ENCODE measurements at places on chromosomes 11 and 22.

DNA sequence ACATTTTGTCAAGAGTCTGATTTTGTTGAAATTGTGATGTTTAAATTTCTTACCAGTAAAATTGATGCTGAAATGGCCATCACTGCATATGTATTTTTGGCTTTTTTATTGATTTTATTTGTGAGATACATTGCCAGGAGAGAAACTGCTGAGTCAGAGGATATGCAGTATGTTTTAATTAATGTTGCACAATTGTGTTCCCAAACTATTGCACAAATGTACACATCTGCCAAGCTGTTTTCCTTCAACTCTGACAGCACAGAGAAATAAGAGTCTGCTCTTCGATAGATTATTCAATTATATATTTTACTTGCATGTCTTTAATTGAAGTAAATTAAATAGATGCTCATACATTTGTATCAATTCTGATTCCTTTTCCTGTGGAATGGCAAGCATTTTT lies 640.2 kb upstream of the LUZP2 start:
- DNase-seq: no peak

GRCh38 chr11:32310214-32310601 lies 125.1 kb downstream of the WT1 start:
- no peak for DNase-seq

GRCh38 chr22:50001388-50002231 lies 11.0 kb downstream of the IL17REL start:
- DNase-seq: no peak

GRCh38 chr22:45516923-45517675 lies 14.4 kb downstream of the FBLN1 start:
- DNase-seq: no peak

Data from caudate nucleus (tissue), 63 donors.